Aorta (tissue), 5 donors: ENCODE measurements at places on chromosomes 7 and 10. TPM values are rescaled to one million over a fixed set of nuclear protein-coding genes. Genes with fewer than 3 reads are reported as not detected.

The PTPRN2 gene
- total RNA-seq = 1.4 TPM

The SFMBT2 gene
- 9.2 TPM for total RNA-seq

DNA sequence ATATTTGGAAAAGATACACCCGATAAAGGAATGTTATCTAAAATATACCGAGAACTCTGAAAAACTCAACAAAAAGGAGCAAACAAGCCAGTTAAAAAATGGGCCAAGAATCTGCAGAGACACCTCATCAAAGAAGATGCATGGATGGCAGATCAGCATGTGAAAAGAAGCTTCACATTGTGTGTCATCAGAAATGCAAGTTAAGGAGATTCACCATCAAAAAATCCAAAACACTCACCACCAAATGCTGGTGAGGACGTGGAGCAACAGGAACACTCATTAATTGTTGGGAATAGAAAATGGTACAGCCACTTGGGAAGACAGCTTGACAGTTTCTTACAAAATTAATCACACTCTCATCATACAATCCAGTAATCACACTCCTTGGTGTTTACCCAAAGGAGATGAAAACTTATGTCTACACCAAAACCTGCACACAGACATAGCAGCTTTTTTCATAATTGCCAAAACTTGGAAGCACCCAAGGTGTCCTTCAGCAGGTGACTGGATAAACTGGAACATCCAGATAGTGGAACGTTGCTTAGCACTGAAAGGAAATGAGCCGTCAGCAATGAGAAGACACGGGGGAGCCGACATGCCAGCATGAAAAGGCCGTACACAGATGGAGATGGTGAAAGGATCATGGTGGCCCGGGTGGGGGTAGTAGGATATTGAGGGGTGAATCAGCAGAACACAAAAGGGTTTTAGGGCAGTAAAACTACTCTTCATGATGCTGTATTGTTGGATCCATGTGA is 27.9 kb upstream of the PWWP2B start:
- H3K36me3 ChIP-seq = peaks cover 2% of the 10 kb centered on the region
- no peak overlapping the region for H3K4me3 ChIP-seq
- DNase-seq = no peak
- H3K4me1 ChIP-seq = no peaks in the 10 kb centered on the region
- H3K27me3 ChIP-seq = no peaks in the 10 kb centered on the region
- no peak overlapping the region for H3K27ac ChIP-seq

GRCh38 chr10:126036515-126036914 is 140.2 kb downstream of the FANK1 start:
- H3K4me1 ChIP-seq = no peaks in the 10 kb centered on the region
- no peaks in the 10 kb centered on the region for H3K27me3 ChIP-seq
- no peak for DNase-seq
- no peak overlapping the region for H3K27ac ChIP-seq

- H3K4me3 ChIP-seq = no peak overlapping the region
- peaks cover 2% of the 10 kb centered on the region for H3K4me1 ChIP-seq
- no peak overlapping the region for H3K27ac ChIP-seq
- no peaks in the 10 kb centered on the region for H3K36me3 ChIP-seq
- H3K27me3 ChIP-seq = no peaks in the 10 kb centered on the region
These were observed 138.7 kb downstream of the PTPN20 start for GRCh38 chr10:47049906-47050305.

DNA sequence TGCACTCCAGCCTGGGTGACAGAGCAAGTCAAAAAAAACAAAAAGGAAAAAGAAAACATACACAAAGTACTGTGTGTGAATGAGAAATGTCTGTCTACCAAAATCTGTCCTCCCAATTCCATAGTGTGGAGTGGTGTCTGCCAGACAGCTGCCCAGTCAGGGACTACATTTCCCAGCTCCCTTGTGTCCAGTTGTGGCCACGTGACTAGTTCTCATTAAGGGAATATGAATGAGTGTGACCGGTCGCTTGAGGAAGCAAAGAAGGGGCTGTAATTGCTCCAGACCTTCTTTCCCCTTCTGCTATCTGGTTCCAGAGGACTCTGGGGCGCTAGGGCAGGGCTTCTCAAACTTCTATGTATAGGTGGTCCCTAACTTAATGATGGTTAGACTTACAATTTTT is 204.1 kb downstream of the PHTF2 start:
- H3K27me3 ChIP-seq = no peaks in the 10 kb centered on the region
- no peaks in the 10 kb centered on the region for H3K4me1 ChIP-seq
- H3K27ac ChIP-seq = no peak overlapping the region
- H3K4me3 ChIP-seq = no peak overlapping the region
- no peak for DNase-seq

DNA sequence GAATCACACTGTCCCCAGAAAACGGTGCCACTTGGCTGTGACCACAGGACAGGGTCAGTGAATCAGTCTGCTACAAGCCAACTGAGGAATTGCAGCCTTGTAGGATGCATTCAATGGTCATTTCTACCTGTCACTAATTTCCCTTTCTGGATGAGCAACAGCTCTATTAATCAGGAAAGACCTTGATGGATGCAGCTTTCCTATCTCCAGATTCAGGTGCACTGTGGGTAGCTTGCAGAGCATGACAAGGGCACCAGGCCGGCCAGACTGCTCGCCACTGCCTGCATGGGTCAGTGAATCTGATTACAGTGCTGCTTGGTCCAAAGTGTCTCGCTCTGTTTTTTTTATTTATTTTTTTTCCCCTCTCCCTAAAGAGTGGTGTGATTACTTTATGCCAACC is 506.8 kb upstream of the AUTS2 start:
- no peak overlapping the region for H3K27ac ChIP-seq
- H3K4me1 ChIP-seq = no peaks in the 10 kb centered on the region
- DNase-seq = no peak

- DNase-seq = no peak
- H3K27ac ChIP-seq = no peak overlapping the region
- H3K4me3 ChIP-seq = no peak overlapping the region
- no peaks in the 10 kb centered on the region for H3K36me3 ChIP-seq
These were observed 2.3 kb upstream of the SEMA3C start for GRCh38 chr7:80921130-80921529.
